ENCODE measurements at places on chromosomes 4 and X. TPM values are rescaled to one million over a fixed set of nuclear protein-coding genes. Genes with fewer than 3 reads are reported as not detected.

DNA sequence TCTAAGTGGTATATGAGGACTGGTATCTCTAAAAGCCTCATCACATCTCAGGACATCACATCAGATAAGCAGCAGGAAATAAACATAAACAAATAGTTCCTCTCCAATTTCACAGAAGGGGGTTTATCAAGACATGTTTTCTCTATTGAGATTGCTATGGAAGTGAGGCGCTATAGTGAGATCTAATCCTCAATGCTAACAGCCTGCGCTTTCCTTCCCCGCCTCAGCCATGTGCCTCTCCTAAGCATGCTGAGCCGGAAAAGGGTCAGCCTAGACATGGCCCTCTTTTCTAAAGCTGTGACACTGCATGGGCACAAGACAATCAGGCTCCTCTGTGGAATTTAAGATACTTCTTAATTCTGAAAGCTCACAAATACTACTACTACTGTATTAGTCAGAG is 286.1 kb downstream of the INPP4B start:
- DNase-seq: no peak

DNA sequence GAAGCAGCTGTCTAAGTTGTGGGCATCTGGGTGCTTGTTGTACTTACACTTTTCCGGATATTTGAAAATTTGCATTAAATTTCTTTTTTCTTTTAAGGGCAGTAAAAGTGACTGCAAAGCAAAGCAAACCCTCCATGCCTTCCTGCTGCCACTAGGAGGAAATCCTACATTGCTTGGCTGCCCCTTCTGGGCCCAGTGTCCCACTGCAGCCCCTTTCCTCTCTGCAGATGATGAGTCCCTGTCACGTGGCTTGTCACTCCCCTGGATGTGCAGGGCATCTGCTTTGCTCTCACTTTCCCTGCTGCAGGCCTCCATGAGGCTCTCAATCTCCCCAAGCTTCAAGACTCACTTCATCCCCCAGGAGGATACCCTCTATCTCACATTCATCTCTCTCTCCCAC is 12.7 kb downstream of the TSR2 start:
- no peak for DNase-seq

CXCL3 gene
- total RNA-seq: 4.8 TPM

SLC4A4 gene
- 4.6 TPM for total RNA-seq

DNA sequence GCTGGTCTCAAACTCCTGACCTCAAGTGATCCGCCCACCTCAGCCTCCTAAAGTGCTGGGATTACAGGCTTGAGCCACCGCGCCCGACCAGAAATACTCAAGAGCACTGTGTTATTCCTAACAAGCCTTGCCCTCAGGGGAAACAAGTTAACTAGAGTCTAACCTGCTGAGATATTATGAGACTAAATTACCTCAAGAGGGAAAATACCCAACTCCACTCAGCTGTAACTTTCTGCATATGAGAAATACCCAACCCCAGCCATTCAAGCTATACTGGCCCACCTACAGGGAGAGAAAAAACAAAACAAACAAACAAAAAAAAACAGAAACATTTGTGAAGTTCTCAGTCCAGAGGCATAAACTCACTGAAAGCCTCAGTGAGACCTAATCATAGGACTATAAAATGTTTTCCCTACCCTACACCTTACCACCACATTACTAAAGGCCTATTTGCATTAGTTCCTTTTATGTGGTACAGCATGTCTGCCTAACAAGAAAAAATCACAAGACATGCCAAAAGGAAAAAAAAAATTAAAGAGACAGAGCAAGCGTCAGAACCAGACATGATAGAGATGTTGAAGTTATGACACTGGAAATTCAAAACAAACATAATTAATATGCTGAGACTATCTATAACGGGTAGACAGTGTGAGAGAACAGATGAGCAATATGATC is 876.0 kb downstream of the FSTL5 start:
- no peak for DNase-seq

DNA sequence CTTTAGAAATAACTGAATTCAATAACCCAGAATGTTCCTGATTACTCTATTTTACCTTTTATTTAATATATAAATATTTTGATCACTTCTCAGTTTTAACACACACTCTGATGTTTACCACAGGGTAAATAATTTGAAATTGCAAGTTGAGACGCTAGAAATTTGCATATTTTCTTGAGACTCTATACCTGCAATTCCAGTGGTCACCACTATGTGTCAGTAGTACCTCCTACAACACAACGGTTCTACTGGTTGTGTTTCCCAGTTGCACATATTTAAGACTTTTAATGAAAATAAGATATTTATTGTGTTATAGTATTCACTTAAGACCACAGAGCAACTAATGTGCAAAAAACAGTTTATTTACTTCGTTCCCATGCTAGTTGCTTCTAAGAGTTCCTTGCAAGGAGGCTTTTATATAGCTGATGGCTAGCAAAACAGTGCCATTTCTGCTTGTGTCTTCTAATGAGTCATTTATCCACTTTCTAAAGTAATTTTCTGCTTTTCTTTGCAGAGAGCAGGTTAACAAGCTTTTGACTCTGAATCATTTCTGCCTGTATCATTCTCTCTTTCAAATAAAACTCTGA is 98.9 kb upstream of the PDLIM3 start:
- DNase-seq: no peak

DNA sequence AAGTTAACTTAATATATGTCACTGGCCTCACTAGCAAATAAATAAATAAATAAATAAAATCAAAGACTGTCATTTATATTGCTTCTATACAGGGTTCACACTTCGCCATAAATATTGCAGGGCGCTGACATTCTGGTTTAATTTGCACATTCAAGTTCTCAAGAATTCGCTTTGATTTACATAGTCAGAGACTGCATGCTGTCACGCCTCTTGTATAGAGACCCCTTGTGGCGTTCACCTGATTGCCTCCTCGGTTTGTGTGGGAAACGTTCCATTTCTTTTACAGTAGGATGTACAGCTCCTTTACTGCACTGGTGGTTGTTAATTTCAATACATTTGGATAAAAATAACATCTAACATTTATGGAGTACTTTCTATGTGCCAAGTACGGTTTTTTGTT is 71.3 kb upstream of the ADGRG2 start:
- no peak for DNase-seq

SMIM20 gene
- total RNA-seq: 20.2 TPM

FGFBP2 gene
- total RNA-seq: 0.22 TPM

DNA sequence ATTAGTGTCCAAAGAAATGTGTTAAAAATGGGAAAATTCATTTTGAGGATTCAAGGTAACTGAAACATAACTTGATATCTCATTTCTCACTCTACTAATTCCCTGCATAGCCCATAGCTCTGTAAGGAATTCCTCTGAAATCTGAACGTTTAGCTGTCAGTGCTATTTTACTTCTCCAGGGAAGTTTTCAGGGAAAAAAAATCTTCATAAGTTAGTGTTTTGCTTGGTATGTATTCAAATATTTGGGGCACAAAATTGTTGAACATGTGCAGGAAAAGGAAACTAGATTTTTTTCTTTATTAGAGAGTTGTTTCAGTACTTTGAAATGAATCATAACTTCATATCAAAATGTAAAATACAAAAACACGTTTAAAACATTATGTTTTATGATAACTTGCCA is 891.4 kb downstream of the CENPC start:
- DNase-seq: no peak

Data from epithelial cell of proximal tubule (primary cell).